ENCODE measurements at places on chromosomes 4 and X.

DNA sequence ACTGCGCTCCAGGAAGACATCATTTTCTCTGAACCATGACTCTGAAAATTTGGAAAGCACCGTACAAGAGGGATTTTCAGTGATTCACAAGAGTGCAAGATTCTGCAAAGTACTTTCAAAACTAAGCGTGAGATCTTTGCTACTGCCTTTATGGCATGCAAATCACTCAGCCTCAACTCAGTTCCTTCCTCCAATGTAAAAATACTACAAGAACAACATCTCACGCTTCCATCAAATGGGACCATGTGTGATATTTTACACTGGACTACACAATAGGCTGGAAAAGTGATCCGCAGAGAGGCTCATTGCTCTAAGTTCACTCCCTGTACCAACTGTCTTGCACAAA, 674 bp upstream of the IL15 start:
- no peak for DNase-seq

DNA sequence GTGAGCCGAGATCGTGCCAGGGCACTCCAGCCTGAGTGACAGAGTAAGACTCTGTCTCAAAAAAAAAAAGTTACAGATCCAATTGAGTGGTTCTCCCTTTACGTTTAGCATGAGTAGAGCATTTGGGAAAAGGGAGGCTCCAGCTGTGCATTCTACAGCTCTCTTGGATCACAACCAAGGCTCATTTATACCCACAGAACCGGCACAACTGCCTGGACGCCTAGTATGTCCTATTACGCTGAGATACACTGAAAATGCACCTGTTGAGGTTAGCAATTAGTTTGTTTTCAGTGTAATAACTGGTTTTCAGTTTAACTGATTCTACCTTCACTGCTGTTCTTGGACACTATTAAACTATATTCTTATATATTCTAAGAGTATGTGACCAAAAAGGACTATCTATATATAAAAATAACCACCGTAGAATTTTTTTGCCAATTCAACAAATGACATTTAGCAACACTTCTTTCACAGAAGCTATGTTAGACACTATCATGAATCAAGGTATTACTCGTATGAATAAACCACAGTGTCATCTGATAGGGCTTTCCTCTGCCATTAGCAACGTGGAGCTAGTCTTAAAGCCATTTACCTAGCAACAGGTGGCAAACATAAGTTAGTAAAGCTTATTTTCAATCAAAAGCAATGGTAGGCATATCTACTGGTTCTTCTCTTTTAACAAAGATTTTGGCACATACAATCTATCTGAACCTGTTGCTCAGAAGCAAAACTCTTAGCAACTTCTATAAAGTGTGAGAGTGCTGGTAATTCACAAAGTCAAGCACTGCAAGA, 3.6 kb downstream of the OTUD4 start:
- no peak for DNase-seq

GRCh38 chr4:185534866-185535611, at the start of gene PDLIM3:
PDLIM3 (minus strand) TSS chr4:185535507; CDS start chr4:185535434, 73 bp downstream.
- DNase-seq = peak; percentile 1

DNA sequence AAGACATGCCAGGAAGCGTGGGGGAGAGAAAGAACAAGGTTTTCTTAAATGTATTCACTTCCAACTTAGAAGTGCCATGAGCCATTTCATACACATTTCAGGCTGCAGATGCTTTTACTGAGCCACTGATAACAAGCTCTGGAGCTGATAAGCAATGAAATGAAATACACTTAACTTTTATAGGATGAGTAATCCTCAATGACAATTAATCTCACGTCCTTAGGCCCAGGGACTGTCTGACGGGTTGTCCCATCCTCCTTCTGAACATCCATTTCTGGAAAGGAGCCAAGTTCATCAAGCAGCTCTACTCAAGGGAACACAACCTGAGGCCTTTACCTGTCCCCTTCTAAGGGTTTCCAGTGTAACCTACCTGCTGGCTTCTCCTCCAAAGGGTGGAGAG, 121.2 kb downstream of the PARM1 start:
- no peak for DNase-seq

GRCh38 chr4:45072981-45073380, 346.6 kb upstream of the GNPDA2 start:
- DNase-seq = no peak

GRCh38 chrX:20143561-20143960, 1.9 kb upstream of the EIF1AX start:
- DNase-seq = no peak

Data from activated gamma-delta T cell (primary cell).